Left lung (tissue), 14 donors: ENCODE measurements at places on chromosomes 12 and 14.

GRCh38 chr12:79514730-79515529 is 175.8 kb downstream of the PAWR start:
- H3K27me3 ChIP-seq, result no peaks in the 10 kb centered on the region
- no peaks in the 10 kb centered on the region for H3K36me3 ChIP-seq
- DNase-seq, result no peak
- no peak overlapping the region for H3K4me3 ChIP-seq

- peaks cover 83% of the 10 kb centered on the region for H3K36me3 ChIP-seq
- H3K27me3 ChIP-seq, result no peaks in the 10 kb centered on the region
- H3K4me1 ChIP-seq, result no peaks in the 10 kb centered on the region
- H3K27ac ChIP-seq, result no peak overlapping the region
- no peak overlapping the region for H3K4me3 ChIP-seq
Observed at GRCh38 chr12:50677858-50678257, 86.0 kb upstream of the ATF1 start.

GRCh38 chr14:100246809-100247428 is 8.0 kb downstream of the YY1 start:
- no peaks in the 10 kb centered on the region for H3K36me3 ChIP-seq
- no peaks in the 10 kb centered on the region for H3K27me3 ChIP-seq
- peaks cover 26% of the 10 kb centered on the region for H3K4me1 ChIP-seq
- no peak overlapping the region for H3K4me3 ChIP-seq

GRCh38 chr12:115572440-115572839 is 705.1 kb downstream of the MED13L start:
- no peaks in the 10 kb centered on the region for H3K36me3 ChIP-seq
- DNase-seq, result no peak
- H3K27ac ChIP-seq, result no peak overlapping the region
- no peak overlapping the region for H3K4me3 ChIP-seq
- no peaks in the 10 kb centered on the region for H3K27me3 ChIP-seq
- no peaks in the 10 kb centered on the region for H3K4me1 ChIP-seq

- H3K4me3 ChIP-seq, result no peak overlapping the region
- no peak for DNase-seq
- H3K36me3 ChIP-seq, result no peaks in the 10 kb centered on the region
- peak overlapping the region; percentile 26 for H3K27ac ChIP-seq
- H3K4me1 ChIP-seq, result peaks cover 32% of the 10 kb centered on the region
- H3K27me3 ChIP-seq, result no peaks in the 10 kb centered on the region
Observed at GRCh38 chr14:35353409-35354172, 51.0 kb downstream of the NFKBIA start.

DNA sequence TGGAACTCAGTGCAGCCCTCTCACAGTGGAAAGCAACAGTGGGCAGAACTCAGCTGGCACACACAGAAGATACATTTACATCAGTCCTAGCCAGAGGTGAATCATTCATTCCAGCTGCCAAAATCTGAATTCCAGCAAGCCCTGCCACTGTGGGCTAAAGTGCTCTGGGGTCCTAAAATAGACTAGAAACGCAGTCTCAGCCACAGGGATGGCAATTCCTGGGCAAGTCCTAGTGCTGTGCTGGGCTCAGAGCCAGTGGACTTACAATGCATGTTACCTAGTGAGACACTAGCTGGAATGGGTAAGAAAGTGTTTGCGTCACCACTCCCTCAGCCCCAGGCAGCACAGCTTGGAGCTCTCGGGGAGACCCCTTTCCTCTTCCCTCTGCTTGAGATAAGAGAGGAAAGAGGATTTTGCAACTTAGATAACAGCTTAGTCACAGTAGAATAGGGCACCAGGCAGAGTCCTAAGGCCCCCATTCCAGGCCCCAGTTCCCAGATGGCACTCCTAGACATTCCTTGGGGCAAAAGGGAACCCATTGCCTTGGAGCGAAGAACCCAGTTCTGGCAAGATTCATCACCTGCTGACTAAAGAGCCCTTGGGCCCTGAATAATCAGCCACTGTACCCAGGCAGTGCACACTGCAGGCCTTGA is 592.9 kb downstream of the FSCB start:
- no peak overlapping the region for H3K4me3 ChIP-seq
- H3K4me1 ChIP-seq, result no peaks in the 10 kb centered on the region
- no peaks in the 10 kb centered on the region for H3K36me3 ChIP-seq
- H3K27me3 ChIP-seq, result no peaks in the 10 kb centered on the region

GRCh38 chr14:102089621-102090343 is 2.9 kb upstream of the HSP90AA1 start:
- H3K4me1 ChIP-seq, result peaks cover 34% of the 10 kb centered on the region
- no peak overlapping the region for H3K4me3 ChIP-seq
- no peak for DNase-seq
- H3K27me3 ChIP-seq, result no peaks in the 10 kb centered on the region
- H3K27ac ChIP-seq, result no peak overlapping the region
- peaks cover 12% of the 10 kb centered on the region for H3K36me3 ChIP-seq

- H3K4me1 ChIP-seq, result no peaks in the 10 kb centered on the region
- peak overlapping the region; percentile 94 for H3K27ac ChIP-seq
- DNase-seq, result no peak
Observed at GRCh38 chr12:133130808-133131128, 341 bp downstream of the ZNF10 start.

- H3K4me1 ChIP-seq, result peaks cover 8% of the 10 kb centered on the region
- no peaks in the 10 kb centered on the region for H3K27me3 ChIP-seq
- no peaks in the 10 kb centered on the region for H3K36me3 ChIP-seq
- no peak for DNase-seq
- H3K27ac ChIP-seq, result no peak overlapping the region
Observed at GRCh38 chr12:89648211-89648930, 60.3 kb downstream of the ATP2B1 start.

DNA sequence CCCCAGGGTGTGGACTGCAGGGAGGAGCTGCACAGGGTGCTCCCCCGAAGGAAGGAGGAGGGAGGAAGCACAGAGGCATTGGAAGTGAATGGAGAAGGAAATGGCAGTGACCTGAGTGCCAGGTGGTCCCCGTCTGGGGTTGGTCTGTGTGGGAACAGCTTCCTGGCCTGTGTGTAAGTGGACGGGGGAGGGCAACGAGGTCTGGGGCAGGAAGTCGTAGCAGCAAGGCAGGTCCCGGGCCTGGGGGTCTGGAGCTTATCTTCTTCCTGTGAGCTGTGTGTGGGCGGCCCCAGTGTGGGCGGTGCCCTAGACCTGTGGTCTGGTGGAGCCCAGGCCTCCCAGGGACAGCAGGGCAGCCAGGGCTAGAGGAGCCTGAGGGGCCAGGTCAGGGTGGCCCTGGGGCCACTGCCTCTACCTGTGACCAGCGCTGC is 382.1 kb downstream of the TMEM121 start:
- H3K4me3 ChIP-seq, result no peak overlapping the region
- no peak overlapping the region for H3K27ac ChIP-seq
- no peak for DNase-seq
- no peaks in the 10 kb centered on the region for H3K36me3 ChIP-seq
- H3K4me1 ChIP-seq, result no peaks in the 10 kb centered on the region

- DNase-seq, result no peak
- H3K27me3 ChIP-seq, result no peaks in the 10 kb centered on the region
- H3K4me3 ChIP-seq, result no peak overlapping the region
- H3K36me3 ChIP-seq, result no peaks in the 10 kb centered on the region
Observed at GRCh38 chr12:27221625-27222387, 22.3 kb upstream of the STK38L start.

DNA sequence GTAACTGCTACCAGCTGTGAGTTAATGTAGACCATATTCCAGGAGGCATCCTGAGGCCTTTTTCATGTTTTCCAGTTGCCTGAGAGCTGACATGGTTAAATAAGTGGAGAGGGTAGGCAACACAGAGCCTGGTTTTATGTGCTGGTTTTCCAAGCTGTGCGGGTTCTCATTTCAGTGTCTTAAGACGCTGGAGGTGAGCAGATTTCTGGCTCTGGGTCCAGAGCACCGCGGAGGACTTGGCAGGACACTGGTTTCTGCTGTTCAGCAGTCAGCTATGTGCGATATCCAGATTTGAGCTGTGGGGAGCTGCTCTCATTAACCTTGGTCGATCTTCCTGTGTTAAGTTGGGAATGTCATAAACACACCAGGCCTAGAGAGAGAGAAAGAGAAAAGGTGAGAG is 680.8 kb downstream of the BCL11B start:
- no peaks in the 10 kb centered on the region for H3K27me3 ChIP-seq
- H3K36me3 ChIP-seq, result no peaks in the 10 kb centered on the region
- H3K4me3 ChIP-seq, result no peak overlapping the region

GRCh38 chr12:114616081-114616480 is 67.9 kb downstream of the TBX3 start:
- no peaks in the 10 kb centered on the region for H3K4me1 ChIP-seq
- no peaks in the 10 kb centered on the region for H3K36me3 ChIP-seq
- H3K27ac ChIP-seq, result no peak overlapping the region
- no peak overlapping the region for H3K4me3 ChIP-seq

DNA sequence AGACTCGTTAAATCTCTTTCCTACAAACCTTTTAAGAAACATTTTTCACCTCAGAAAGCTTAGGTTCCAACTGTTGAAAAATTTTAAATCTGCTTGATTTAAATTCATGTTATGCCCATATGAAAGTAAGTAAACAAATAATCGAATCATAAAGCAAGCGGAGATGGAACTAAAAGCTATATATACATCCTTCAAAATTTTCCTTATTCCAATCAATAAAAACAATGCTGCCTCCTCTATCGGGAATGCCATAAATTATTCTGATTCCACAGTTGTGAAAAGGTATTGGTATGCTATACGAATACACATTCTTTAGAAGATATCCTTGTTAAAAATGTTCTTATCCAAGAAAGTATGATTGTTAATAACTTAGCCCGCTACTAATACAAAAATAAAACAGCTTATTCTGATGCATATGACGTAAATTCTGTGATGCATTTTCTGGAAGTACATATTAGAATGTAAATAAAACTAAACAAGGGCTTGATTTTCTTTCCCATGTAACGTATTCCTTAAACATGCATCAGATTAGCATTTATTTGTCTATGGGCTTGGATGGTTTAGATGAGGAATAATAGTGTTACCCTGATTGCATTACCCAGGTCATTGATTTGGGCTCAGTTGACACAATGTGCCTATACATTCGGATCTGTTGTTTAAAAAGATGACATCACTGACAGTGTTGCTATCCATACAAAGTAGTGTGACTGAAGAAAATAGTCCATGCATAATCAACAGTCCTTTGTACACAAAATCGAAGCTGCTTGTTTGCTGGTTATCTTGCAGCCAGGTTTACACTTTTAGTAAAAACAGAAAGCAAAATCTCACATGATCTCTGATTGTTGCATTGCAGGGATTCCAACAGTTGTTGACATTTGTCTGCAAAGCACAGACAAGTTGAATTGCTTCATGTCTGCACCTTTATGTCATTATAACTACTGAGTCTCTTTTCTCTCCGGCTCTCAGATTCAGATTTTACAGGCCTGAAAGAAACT is 656 bp upstream of the DTD2 start:
- peaks cover 12% of the 10 kb centered on the region for H3K4me1 ChIP-seq
- peaks cover under 1% of the 10 kb centered on the region for H3K36me3 ChIP-seq
- no peaks in the 10 kb centered on the region for H3K27me3 ChIP-seq
- DNase-seq, result no peak
- H3K4me3 ChIP-seq, result peak overlapping the region; percentile 68
- H3K27ac ChIP-seq, result peak overlapping the region; percentile 63

DNA sequence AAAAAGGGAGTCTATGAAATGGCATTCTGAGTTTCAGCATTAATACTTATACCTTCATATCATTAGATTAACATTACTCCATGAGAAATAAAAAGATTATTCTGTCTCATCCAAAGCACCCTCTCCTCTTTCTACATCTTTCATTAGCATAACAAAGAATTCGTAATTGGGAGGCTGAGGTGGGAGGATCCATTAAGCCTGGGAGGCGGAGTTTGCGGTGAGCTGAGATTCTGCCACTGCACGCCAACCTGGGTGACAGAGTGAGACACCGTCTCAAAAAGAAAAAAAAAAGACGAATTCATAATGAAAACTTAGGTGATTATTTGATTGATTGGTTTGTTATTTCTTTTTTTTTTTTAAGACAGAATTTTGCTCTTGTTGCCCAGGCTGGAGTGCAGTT is 1.8 kb upstream of the CDK17 start:
- DNase-seq, result no peak
- H3K4me1 ChIP-seq, result peaks cover 30% of the 10 kb centered on the region
- H3K27me3 ChIP-seq, result no peaks in the 10 kb centered on the region
- H3K36me3 ChIP-seq, result no peaks in the 10 kb centered on the region
- H3K4me3 ChIP-seq, result no peak overlapping the region

GRCh38 chr12:64461634-64462414 is 9.9 kb downstream of the TBK1 start:
- DNase-seq, result no peak
- H3K4me3 ChIP-seq, result no peak overlapping the region
- no peak overlapping the region for H3K27ac ChIP-seq

GRCh38 chr14:53006931-53007562 is 56.2 kb upstream of the FERMT2 start:
- no peak overlapping the region for H3K27ac ChIP-seq
- DNase-seq, result no peak
- H3K4me3 ChIP-seq, result no peak overlapping the region
- H3K36me3 ChIP-seq, result no peaks in the 10 kb centered on the region

- H3K27me3 ChIP-seq, result no peaks in the 10 kb centered on the region
- H3K4me3 ChIP-seq, result no peak overlapping the region
- no peaks in the 10 kb centered on the region for H3K4me1 ChIP-seq
- no peak for DNase-seq
- H3K36me3 ChIP-seq, result no peaks in the 10 kb centered on the region
- H3K27ac ChIP-seq, result no peak overlapping the region
Observed at GRCh38 chr12:17284873-17285272, 678.9 kb upstream of the LMO3 start.

DNA sequence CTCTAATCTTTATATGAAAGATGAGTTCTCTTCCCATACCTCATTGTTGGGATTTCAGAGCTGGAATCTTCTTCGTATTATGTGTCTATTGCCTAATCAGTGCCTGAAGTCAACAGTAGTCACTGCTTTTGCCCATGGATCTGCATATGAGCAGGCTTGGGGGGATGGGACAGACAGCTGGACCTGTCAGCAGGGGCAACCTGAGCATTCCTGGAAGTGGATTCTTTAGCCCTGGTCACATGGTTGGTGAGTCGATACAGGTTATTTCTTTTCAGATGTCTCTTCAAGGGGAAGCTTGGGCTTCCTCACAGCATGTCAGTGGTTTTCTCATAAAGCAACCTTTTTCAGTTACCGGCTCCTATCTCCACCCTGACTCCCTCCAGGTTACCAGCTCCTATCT is 97.3 kb upstream of the RBM19 start:
- DNase-seq, result no peak
- H3K4me3 ChIP-seq, result no peak overlapping the region
- no peaks in the 10 kb centered on the region for H3K36me3 ChIP-seq
- H3K4me1 ChIP-seq, result no peaks in the 10 kb centered on the region
- no peaks in the 10 kb centered on the region for H3K27me3 ChIP-seq
- no peak overlapping the region for H3K27ac ChIP-seq

- no peaks in the 10 kb centered on the region for H3K4me1 ChIP-seq
- H3K27ac ChIP-seq, result no peak overlapping the region
- H3K36me3 ChIP-seq, result no peaks in the 10 kb centered on the region
- no peak overlapping the region for H3K4me3 ChIP-seq
Observed at GRCh38 chr12:26953447-26953846, 15.2 kb downstream of the FGFR1OP2 start.

GRCh38 chr14:95163666-95164065 is 6.3 kb upstream of the DICER1 start:
- DNase-seq, result no peak
- no peak overlapping the region for H3K4me3 ChIP-seq
- no peaks in the 10 kb centered on the region for H3K4me1 ChIP-seq
- H3K27me3 ChIP-seq, result no peaks in the 10 kb centered on the region
- H3K27ac ChIP-seq, result no peak overlapping the region
